NCI-H146 (cell line): ENCODE measurements at places on chromosomes 5 and 9.
A peak's percentile ranks its signal among the peaks of the same experiment; 100 is the strongest.

DNA sequence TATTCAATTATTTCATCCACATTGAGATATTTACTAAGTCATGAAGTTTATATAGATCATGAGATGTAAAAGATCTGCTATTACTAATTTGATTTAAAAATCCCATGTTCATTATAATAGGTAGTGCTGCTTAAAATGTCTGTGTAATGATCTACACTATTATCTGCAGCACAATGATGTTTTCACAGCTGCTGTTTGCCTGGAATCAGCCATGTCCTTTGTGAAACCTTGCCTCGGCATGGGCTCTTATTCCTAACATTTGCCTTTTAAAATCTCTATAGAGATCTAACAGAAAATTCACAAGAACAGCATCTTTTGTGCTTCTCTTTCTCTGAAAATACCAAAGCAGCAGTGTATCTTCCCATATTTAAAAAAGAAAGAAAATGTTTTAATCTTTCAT is 444.6 kb downstream of the PTPRD start:
- peak; percentile 96 for DNase-seq

DNA sequence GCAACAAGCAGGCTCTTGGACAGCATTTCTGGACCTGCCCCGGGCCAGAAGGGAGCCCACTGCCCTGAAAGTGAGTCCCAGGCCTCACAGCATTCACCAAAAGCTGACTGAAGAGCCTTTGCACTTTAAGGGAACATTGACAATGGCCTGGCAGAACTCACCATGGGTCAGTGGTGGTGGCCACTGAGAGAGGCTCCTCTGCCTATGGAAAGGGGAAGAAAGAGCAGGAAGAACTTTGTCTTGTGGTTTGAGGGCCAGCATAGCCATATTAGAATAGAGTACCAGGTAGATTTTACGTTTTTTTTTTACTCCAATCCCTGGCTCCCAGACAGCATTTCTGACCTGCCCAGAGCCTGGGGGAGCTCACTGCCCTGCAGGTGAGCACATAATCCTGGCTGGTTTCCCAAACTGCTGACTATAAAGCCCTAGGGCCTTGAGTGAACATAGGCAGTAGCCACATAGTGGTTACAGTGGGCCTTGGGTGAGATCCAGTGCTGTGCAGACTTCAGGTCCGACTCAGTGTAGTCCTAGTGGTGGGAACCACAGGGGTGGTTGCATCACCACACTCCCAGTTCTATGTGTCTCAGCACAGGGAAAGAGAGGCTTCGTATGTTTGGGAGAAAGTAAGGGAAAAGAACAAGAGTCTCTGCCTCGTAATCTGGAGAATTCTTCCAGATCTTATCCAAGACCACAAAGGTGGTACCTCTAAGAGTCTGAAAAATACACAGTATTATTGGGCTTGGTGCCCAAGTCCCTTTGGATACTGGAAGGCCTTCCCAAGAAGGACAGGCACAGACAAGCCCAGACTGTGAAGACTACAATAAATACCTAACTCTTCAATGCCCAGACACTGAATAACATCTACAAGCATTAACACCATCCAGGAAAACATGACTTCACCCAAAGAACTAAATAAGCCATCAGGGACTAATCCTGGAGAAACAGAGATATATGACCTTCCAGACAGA is 89.5 kb downstream of the TSSK1B start:
- DNase-seq = no peak

DNA sequence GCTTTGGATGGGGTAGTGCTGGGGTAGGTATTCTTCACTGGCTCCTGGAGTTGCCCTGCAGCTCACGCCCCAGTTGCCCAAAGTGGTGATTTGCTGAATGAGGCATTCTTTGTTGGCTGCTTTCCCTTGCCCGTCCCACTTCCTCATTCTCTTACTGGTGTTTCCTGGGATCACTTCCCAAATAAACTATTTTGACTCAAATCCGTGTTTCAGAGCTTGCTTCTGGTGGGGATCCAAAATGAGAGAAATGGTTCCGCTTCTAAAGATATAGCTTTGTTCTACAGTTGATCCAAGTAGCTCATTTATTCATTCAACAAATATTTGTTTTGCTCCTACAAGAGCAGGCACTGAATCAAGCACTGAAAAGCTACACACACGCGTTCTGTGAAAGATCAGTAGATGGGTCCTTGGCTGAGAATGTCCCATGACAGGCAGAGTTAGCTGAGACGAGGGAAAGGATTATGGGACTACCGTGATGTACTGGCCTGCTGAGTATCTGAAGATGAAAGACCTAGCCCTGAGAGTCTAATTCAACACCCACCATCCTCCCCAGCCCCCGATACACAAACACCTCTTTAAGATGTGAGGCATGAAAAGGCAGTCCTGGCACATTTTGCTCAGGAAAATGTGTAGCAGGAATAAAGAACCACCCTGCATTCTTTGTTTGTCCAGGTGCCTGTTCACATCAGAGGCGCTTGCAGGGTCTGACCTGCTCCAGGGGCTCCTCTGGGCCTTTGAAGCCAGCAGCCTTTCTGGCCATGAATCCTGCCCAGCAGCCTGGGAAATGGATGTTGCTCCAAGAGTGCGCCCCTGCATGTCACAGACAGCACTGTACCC is 143.1 kb upstream of the RANBP3L start:
- no peak for DNase-seq

DNA sequence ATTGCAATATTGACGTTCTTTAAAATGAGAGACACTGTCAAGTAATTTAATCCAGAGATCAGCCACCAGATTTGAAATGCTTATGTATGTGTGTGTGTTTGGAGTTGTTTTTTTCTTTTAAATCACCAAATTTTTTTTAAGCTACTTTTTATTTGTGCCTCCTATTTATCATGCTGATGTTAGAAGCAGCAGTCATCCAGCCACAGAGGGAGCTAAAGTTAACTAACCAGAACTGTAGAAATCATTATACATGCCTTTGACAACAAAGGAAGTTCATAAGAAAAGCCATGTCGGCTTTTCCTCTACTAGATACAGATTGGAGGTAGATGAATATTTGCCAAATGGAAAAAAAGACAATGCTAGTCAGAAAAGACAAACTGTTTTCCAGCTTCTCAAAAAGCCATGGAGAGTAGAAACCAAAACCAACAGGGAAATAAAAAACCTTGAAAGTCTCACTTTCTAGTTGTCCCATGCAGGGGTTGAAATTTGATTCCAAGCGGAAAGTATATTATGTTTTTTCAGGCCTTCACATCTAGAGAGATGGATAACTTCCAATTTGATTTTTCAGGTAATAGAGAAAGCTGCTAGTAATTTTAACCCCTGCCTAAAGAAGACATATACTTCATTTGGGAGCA is 4.5 kb downstream of the PURA start:
- no peak for DNase-seq

GRCh38 chr9:124392254-124392870 is 22.9 kb downstream of the PSMB7 start:
- DNase-seq = no peak

GRCh38 chr5:146697211-146697610 is 181.2 kb upstream of the GPR151 start:
- DNase-seq = no peak

GRCh38 chr5:103910011-103910410 is 347.4 kb upstream of the NUDT12 start:
- no peak for DNase-seq

- DNase-seq = no peak
Measured at GRCh38 chr9:5863092-5863746, 27.5 kb upstream of the MLANA start.
